ENCODE measurements at places on chromosomes 7 and 10.

DNA sequence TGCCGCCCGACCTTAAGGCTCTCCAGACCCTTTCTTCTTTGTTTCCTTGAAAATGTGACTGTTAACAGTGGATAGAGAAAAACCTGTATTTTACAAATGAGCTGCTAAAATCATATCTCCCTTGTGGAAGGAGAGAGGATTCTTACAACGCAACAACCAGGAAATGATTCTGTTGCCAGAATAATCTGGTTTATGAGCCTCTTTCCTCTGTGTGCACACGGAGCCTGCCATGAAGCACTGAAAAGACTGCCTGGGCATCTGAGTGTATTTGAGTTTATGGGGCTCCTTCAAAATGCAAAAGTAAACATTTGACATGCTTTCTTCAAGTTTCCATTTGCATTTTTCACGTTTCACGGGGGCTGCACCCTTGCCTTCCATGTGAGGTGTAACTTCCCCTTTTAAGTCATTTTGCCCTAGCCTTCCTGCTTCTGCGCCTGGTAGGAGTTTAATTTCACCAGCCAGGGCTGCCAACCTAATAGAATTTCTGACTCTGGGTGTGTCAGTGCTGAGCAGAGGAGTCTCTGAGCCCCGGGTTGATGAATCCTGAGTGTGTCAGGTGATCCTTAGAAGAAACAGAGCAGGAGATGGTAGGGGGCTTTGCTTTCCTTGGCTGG is 101.2 kb downstream of the GRB10 start:
- no peak for DNase-seq

- no peak for DNase-seq
Measured at GRCh38 chr7:11605749-11606148, 226.2 kb downstream of the THSD7A start.

GRCh38 chr7:2086229-2086628 is 146.5 kb downstream of the MAD1L1 start:
- no peak for DNase-seq

DNA sequence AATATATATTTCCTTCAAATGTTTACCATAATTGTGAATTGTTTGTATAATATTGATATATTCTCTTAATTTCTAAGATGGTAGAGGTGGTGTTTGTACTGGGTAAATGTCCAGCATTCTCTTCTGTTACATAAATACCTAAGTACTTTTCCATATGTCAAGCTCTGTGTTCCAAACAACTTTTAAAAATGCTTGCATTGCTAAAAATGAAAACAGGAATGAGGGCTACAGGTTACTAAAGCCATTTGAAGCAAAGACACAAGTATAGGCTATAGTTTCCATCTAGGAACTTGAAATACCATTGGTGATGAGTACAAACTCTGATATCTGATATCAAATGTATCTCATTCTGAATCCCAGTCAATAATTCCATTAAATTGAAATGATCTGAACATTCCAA is 233.6 kb upstream of the SORCS1 start:
- DNase-seq: no peak

GRCh38 chr10:43209074-43209455 is 57.8 kb downstream of the RASGEF1A start:
- DNase-seq: no peak

DNA sequence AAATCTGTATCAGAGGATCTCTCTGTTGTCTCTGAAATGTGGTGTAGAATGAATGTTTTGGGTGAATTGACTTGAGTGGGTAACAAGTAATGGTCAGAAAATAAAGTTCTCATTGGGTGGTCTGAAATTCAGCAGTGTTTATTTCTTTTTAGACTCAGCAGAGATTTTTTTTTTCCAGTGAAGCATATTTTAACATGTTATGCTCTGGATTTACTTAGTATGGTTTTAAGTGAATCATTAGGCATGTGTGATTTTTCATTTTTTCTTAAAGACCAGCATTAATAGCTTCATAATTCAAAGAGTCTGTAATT is 63.5 kb downstream of the REEP3 start:
- DNase-seq: no peak

DNA sequence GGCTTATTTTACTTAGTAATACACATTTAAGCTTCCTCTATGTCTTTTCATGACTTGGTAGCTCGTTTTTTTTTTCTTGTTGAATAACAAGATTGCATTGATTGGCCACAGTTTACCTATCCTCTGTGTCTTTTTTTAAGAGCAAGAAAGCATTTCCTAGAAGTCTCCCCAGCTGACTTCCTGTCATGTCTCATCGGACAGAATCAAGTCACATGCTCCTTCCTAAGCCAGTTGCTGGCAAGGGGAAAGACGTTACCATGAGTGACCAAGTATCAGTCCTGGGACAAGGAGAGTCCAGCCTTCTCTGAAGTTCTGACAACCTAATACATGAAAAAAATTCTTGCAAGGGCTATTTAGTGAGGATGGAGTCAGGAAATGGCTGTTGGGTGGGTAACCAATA is 24.9 kb upstream of the SFRP5 start:
- DNase-seq: no peak

DNA sequence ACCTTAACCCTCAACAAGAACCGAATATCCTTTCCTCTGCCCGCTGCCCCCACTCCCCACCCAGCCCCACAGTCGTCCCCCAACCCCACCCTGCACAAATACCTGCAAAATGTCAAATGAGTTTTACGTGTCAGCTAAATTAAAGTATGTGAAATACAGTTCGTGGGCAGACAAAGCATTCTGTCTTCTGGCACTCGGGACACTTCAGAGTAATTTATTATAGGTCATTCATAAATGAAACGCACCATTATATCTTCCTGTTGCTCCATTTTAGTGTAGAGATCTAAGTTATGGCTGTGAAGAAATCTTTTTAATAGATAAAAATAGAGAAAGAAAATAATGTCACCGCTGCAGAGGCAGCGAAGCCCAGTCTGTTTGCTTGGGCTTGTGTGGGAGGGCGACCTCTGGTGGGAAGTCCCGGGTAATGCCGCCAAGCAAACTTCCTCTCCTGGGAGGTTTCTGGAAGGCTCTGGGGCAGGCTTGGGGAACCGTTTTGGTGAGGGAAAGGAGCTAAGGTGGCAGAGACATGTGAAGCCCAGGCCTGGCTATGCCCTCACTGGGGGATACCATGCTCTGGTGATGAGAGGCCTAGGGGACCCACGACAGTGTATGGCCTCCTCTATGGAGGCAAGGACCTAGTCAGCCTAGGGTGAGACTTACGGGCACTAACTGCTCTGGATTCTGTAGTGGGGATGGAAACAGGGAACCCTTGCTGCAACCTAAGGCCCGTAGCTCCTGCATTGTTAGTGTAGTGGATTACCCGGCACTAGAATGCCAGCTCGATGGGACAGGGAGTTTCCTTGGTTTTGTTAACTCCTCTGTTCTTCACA is 604.9 kb downstream of the LRMDA start:
- DNase-seq: peak; percentile 31

DNA sequence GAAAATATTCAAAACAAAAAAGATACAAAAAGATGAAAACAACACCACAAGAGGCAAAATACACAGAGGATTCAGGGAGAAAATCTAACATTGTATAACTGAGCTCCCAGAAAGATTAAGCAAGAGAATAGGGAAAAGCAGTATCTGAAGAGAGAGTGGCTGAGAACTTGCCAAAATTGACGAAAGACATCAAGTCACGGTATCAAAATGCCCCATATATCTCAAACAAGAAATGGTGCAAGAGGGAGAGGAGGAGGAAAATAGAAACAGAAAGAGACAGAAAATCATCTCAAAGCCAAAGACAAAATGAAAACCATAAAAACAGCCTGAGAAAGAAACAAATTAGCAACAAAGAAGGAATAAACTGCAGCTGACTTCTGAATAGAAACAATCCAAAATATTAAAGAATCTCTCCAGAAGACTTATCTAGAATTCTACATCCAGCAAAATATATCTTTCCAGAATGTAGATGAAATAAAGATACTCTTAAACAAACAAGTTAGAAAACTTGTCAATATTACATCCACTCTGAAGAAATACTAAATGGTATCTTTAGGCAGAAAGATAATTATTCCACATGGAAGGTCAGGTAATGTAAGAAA is 5.5 kb downstream of the USP6NL start:
- no peak for DNase-seq

- DNase-seq: no peak
Measured at GRCh38 chr7:54543051-54543488, 895 bp downstream of the VSTM2A start.

DNA sequence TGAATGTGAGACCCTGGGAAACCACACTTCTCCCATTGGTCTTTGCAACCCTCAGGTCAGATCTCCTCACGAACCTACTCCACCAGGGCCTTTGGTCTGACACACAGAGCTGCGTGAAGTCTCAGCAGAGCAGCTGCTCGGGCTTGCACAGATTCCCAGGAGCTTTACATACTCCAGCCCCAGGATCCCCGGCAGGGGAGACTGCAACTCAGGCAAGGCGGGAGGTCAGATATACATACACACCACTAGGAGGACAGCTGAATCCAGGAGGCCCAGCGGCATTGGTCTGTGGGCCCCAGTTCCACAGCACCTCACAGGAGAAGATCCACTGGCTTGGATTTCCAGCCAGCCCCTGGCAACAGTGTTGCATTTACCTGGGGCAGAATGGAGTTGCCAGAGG is 239.2 kb downstream of the GPAM start:
- no peak for DNase-seq

DNA sequence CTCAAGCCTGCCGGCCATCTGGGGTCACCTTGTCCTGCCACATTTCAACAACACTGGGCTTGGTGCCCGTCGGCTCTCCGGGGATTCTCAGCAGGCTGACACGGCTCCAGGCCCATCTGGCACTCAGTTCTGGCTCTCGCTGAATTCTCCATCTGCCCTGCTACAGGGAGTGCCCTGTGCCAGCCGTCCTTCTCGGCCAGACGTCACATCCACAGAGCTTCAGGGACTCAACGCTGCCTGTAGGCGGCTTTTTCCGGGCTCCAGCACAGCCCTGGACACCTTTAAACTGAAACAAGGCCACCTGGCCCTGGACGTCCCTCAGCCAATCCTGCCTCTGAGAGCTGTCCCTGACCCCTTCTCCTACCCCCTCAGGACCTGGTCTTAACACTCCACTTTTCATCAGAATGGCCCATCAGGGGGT is 43.0 kb downstream of the TMEM130 start:
- no peak for DNase-seq

DNA sequence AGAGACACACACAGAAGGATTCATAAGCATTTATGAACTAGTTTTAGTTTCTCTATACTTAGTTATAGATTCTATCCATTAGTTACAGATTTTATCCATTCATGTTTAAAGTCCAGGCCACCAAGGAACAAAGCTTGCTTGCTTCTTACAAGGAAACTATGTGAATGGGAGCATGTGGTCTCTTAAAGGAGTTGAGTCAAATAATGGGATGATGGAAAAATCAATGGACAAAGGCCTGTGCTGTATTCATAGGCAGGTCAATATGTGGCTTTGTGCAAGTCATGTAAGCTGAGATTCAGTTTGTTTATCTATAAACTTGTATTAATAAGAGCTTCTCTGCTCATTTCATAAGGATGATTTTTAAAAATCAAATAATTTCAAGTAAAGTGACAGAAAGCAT is 172.8 kb upstream of the CDK1 start:
- DNase-seq: no peak

- no peak for DNase-seq
Measured at GRCh38 chr7:28554802-28555471, 142.6 kb downstream of the CREB5 start.

- DNase-seq: no peak
Measured at GRCh38 chr7:64871761-64872160, 31.3 kb upstream of the ZNF273 start.

GRCh38 chr7:132636581-132636980 is 60.3 kb upstream of the PLXNA4 start:
- DNase-seq: no peak

DNA sequence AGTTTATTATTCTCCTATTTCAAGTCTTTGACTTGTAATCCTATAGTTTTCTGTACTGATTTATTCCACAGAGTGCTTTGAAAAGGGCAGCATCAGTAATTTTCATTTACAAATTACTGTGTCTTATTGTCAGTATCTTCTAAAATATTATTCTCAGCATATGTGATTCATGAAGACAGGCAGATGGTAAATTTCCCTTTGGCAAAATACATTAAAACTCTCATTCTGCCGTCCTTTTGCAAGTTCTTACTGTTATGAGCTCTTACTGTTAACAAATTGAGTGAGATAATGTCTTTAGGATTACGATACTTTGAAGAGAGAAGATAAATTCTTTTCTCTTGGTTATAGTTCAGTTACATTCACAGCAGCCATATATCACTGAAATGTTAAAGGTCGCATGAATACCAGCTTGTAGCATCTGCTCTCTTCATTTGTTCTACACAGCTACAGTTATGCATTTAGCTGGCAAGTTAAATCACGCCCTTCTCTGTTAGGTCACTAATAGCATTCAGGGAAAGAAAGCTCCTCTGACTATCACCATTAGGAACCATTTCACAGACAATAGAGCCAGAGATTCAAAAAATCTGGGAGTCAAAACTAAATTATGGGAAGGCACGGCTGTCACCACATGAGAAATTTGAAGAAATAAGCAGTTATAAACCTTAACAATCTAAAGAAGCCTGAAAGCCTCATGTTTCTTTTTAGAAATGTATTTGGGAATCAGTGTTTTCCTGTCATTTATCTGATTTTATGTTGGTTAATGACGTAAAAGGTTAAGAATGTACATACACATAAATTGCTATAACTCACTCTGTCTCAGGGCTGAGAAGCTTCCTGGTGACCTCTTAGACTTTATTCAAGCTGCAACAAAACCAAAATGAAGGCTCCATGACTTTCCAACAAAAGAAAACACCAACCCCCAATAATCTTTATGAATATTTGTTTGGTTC is 109.6 kb upstream of the SP4 start:
- DNase-seq: no peak

DNA sequence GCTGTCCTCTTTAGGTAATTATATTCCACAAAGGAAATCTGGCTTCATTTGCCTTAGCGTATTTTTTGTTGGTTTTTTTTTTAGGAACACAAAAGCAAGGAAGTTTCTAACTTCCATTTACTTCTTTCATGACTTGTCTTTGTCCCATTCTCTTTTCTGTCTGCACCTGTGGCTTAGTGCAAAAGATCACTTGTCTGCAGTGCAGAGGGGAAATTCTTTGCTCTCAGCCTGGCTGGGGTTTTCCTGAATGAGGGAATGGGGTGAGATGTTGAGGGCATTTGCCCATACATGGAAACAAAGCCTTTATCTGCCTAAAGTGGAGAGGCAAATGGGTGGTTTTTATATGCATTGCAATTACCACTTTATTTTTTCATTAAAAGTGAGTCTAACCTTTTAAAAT is 361.1 kb upstream of the IGFBP3 start:
- no peak for DNase-seq

GRCh38 chr7:24769014-24769830 is 12.0 kb upstream of the GSDME start:
- DNase-seq: no peak

GRCh38 chr7:122846591-122846990 is 39.7 kb downstream of the CADPS2 start:
- no peak for DNase-seq

- no peak for DNase-seq
Measured at GRCh38 chr10:95026461-95026860, 42.8 kb downstream of the CYP2C8 start.

Data from stimulated activated CD4-positive, alpha-beta T cell treated with anti-CD3 and anti-CD28 coated beads, Interleukin-4, amount 100 ng/mL, for 1 hour (primary cell).